Myocyte (in vitro differentiated cells): ENCODE measurements at places on chromosomes 7 and 10. TPM values are rescaled to one million over a fixed set of nuclear protein-coding genes. Genes with fewer than 3 reads are reported as not detected.

BTBD16 gene
- 1.2 TPM in 1 of 2 replicates, not detected in the other for total RNA-seq

DNA sequence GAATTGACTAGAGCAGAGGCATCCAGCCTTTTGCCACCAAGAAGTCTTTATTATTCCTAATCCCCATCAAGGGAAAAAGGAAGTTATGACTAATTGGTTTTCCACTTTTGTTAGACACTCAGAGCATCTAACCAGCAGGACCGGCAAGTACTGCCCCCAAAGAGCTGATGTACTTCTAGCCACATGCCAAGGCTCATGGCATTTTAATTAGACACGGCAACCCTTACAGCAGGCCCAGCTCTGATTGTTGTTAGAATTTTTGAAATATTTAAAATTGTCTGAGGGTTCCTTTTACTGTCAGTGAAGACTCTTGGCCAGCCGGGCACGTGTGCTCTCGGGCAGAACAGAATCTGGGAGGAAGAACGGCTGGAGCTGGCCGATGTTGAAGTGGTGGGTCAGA lies 114.8 kb downstream of the SPAG6 start:
- DNase-seq: no peak

MRLN gene
- total RNA-seq: 227 and 432 TPM in 2 replicates

DNA sequence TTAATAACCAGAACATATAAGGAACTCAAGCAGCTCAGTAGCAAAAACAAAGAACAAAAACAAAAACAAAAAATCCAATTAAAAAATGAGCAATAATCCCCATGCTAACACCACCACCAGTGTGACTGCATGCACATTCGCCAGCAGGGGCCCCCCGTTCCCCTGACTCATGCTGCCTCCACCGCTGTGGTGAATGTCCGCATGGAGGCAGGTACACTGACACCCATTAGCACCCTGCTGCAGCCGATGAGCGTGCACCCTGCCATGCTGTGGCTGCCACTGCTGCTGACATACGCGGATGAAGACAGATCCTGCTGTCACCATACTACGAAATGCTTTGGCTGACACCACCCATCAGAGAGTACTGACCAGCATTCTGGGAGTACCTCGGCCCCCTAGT lies 321.6 kb upstream of the LRRTM3 start:
- no peak for DNase-seq

NIPSNAP2 gene
- total RNA-seq: 101 and 117 TPM in 2 replicates

TCTN3 gene
- total RNA-seq: 33.9 and 35.4 TPM in 2 replicates

TMEM130 gene
- 0.05 TPM in 1 of 2 replicates, not detected in the other for total RNA-seq

URGCP gene
- 33.8 and 41.6 TPM in 2 replicates for total RNA-seq

FGF8 gene
- total RNA-seq: 0.35 TPM in 1 of 2 replicates, not detected in the other

- no peak for DNase-seq
Measured at GRCh38 chr10:86316990-86317389, 49.6 kb downstream of the GRID1 start.

DNA sequence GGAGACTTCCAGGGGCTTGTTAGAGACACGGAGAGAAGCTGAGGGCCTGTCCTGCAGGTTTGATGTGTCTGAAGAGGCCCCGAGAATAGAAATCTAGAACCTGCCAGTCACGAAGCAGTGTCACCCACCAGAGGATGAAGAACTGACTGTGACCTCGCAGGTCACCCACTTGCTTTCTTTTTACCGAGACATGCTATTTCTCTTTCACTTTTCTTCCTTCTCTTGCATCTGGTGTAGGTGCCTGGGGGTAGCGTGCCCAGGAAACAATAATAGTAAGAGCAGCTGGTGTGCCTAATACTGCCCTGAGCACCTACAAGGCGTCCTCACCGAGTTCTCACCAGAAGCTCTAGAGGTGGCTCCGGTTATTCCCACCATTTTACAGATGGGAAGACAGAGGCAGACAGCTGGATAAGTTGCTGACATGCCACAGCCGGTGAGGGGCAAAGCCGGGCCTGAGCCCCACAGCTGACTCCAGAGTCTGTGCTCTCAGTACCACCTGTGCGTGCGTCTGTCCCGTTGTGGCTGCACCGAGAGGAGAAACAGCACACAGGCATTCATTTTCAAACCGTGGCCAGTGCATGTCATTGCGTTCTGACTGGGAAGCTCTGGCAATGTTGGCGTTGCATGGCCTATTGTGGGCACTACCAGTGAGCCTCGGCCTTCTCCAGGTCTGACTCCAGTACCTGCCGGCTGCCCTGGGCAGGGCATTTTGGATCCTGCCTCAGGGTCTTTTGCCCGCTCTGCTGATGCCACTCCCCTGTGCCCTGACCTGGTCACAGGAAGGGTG lies 7.8 kb downstream of the CHST3 start:
- DNase-seq: peak; percentile 63

DNA sequence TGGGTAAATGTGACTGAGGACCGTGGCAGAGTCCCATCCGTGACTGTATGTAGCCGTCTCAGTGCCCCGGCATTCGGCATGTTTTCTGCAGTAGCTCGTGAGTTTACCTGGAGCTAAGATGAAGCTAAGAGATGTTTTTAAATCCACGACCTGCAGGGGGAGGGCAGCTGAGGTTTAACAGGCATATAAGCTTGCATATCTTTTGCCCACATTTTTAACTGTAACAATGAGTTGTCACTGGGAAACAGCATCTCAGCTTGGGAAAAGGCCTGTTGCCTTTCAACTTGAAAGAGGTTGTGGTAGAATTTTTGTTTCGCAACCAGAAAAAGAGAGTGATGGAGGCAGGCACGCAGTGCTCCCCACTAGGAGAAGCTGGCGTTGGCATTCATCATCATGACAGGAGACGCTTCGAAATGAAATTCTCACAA lies 77.7 kb downstream of the CELF2 start:
- no peak for DNase-seq

C1QL3 gene
- not detected in 2 replicates for total RNA-seq

DNA sequence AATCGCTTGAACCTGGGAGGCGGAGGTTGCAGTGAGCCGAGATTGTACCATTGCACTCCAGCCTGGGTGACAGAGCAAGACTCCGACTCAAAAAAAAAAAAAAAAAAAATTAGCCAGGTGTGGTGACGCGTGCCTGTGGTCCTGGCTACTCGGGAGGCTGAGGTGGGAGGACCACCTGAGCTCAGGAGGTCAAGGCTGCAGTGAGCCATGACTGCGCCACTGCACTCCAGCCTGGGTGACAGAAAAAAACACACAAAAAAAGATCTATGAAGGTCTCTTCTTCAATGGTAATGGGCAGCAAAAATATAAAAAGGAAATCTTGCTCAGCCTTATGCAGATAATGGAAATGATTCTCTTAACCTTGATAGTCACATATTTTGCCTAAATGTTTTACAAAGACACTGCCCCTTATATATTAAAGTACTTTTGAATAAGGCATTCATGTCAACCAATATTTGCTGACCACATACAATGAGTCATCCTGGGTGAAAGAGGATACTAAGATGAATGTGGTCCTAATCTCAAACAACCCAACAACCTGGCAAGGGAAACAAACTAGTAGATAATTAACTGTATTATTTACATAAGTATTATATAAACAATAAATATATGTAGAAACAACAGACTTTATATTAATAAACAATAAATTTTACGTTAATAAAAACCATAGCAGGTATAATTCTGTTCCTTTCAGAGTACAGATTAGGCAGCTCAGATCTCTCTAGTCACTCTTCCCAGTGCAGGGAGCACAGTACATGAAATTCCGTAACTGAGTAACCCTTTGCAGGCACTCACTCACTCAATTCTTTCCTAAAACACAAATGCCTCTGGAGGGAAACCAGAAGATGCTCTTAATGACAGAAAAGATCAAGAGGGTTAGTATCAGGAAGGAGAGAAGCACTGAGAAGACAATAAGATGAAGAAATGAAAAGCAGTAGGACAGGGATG lies 8.1 kb downstream of the TOMM7 start:
- DNase-seq: peak; percentile 73

GRCh38 chr10:132601567-132601966 lies 64.0 kb downstream of the INPP5A start:
- DNase-seq: no peak

DNA sequence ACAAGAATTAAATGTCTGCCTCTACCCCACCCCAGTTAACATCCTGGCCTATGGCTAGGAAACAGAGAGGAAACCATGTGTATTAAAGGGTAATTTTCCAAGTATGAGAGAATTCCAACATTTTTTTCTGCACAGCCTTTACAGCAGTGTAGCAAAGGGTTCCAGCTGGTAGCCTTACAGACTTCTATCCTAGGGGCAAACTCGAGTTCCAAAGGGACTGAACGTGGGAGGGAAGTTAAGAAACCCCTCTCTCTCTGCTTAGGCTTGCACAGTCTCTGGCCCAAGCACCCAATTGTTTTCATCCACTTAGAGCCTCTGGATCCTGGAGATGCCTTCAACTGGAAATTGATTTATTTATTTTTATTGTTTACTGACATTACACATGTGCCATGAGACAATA lies 60.3 kb downstream of the SLC16A12 start:
- DNase-seq: no peak

NPY gene
- not detected in 2 replicates for total RNA-seq

H2AZ2 gene
- 232 and 296 TPM in 2 replicates for total RNA-seq

RNLS gene
- total RNA-seq: 0.19 TPM in 1 of 2 replicates, not detected in the other

DNA sequence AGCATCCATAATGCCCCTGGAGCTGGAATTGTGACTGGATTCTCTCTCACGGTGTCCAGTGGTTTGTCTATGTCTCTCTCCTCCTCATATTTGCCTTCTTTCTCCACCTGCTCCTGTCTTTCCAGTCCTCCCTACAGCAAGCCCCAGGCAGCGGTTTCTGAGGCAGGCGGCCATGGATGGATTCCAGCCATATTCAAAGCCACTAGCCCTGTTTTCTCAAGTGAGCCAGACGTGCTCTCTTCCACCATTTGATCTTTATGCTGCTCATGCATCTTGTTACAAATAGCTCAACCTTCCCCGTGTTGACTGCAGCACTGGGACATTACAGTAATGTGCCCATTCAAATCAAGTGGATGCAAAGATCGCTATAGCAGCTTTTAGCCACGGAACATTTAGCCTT lies 387.2 kb upstream of the PODXL start:
- DNase-seq: peak; percentile 88

DNA sequence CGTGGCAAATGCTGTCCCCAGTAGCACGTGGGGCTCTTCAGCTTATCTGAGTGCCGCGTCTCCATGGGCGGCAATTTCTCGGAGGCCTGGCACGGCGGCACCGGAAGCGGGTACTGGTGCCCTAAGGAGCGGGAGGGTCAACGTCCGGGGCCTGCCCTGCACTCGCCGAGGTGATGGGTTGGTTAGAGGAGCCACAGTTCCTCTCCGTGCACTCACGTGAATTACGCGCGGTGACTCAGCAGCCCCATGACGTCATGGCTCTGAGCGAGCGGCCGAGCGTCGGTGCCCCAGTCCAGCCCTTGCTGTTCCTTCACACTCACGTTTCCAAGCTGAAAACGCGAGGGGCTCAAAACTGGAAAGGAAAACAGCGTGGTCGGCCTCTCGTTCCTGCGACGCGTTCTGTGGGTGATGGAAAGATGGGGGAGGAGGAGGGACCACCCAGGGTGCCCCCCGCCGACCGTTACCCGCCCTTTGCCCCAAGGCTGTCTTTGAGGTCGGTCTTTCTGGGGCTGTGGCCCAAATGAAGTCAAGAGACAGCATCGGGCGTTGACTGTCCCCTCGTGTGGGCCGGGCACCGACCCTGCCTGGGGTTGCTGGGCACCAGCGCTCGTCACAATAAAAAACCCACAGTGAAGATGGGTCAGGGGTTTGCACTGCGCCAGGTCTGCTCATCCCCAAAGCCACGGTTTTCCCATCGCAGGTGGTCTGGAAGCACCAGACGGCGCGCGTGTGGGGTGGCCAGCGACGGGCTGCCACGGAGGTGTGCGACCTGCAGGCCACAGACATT lies 70.4 kb upstream of the CFAP46 start:
- no peak for DNase-seq

- no peak for DNase-seq
Measured at GRCh38 chr10:49382826-49383225, 13.1 kb downstream of the DRGX start.

NME8 gene
- total RNA-seq: not detected in 2 replicates
